ENCODE measurements at places on chromosomes 2 and 18.
A peak's percentile ranks its signal among the peaks of the same experiment; 100 is the strongest.

DNA sequence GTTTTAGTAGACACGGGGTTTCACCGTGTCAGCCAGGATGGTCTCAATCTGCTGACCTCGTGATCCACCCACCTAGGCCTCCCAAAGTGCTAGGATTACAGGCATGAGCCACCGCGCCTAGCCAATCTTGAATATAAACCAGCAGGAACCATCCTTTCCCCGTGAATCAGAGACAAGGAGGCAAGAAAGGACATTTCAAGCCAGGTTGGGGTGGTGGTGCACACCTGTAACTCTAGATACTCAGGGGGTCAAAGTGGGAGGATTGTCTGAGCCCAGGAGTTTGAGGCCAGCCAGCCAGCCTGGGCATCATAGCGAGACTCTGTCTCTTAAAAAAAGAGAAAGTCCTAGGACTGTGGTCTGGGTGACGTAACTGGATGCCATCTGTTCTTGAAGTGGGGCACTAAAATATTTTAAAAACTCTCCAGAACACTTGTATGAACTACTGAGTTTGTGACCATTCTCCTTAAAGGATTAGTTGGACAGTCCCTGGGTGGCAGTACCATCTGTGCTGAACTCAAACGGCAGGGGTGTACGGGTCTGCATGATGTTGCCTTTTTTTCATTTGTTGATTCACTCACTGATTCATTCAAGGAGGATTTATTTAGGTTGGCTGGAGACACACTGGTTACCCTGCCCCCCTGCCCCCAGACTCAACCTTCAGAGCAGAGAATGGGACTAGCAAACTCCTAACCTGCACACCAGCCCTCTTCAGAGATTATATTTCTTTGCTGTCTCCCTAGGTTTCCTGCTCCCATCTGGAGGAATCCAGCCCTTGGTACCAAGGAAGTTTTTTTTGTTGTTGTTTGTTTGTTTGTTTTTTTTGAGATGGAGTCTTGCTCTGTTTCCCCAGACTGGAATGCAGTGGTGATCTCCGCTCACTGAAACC is 2.9 kb upstream of the TLX2 start:
- no peak for DNase-seq

- DNase-seq = peak; percentile 92
Observed at GRCh38 chr2:190880378-190881083, at the start of gene GLS. TSS of gene GLS (plus strand) at chr2:190880821. CDS start at chr2:190881085, 264 bp downstream.

GRCh38 chr2:241142063-241142462 is 7.2 kb downstream of the PASK start:
- no peak for DNase-seq

DNA sequence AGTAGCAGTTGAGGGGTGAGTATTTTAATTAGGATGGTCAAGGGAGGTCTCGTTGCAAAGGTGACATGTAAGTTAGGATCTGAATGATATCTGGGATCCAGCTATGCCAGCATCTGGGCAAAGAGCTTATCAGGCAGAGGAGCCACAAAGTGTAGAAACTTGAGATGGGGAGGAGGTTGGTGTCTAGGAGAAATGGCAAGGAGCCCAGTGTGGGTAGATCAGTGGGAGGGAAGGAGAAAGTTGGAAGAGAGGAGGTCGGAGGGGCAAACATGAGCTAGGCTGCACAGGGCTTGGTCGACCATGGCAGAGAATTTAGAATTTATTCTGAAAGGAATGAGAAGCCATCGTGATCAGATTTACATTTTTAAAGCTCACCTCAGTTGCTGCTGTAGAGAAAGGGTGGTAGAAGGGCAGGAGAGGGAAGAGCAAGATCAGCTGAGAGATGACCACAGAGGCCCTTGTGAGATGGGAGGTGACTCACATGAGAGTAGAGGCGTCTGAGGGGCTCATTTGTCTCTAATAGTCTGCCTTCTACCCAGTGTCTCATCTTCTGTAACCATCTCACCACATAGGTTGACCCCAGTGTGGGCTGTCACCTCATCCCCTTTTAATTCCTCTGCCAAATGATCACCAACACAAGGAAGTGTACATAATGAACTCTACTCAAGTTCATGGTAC is 170.0 kb downstream of the ETAA1 start:
- no peak for DNase-seq

- DNase-seq = no peak
Observed at GRCh38 chr2:135510577-135510976, 20.4 kb downstream of the ZRANB3 start.

DNA sequence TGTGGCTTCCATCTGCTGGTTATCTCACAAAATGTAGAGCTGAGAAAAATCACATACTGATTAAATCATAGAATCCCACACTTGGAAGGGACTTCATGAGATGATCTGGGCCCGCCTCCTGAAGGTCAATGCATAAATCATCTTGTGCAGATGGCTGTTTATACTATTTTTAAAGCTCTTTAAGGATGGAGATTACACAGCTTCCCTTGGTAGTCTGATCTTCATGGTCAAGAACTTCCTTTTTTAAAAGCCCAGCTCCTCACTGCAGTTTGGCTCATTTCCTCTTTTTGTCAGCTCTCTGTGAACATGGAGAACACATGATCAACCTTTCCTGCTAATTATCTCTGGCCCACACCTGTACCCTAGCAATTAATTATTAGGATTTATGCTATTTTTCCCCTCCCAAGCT is 25.9 kb downstream of the GCG start:
- no peak for DNase-seq

GRCh38 chr2:143431316-143431715 is 302.1 kb downstream of the ARHGAP15 start:
- DNase-seq = no peak

- DNase-seq = no peak
Observed at GRCh38 chr2:1626271-1626681, 118.0 kb downstream of the PXDN start.

GRCh38 chr2:200860092-200860795 is 4.2 kb downstream of the CLK1 start:
- no peak for DNase-seq
